H7 (cell line): ENCODE measurements at places on chromosomes 2 and 18.

DNA sequence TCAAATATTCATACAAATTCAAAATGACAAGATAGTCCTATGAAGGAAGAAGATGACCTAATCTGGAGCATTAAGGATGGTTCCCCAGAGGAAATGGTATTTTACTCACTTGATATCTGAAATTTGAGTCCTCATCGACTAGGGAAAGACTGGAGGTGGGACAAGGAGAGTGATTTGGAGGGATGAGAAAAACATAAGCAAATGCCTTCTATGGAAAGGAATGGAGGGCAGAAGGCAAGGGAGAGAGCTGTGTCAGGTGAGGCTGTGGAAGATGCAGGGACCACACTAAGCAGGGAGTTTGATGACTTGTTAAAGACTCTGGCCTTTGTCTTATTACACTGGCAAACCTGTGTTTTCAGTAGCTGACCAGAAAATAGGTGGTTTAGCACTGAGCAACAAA lies 38.4 kb downstream of the CALCRL start:
- no peak for DNase-seq

GRCh38 chr2:44510246-44510645 lies 148.5 kb downstream of the CAMKMT start:
- DNase-seq: no peak

GRCh38 chr2:105399207-105399861 lies 483 bp upstream of the FHL2 start:
- DNase-seq: peak; percentile 45

GRCh38 chr2:197425550-197425949 lies 9.3 kb downstream of the SF3B1 start:
- no peak for DNase-seq

DNA sequence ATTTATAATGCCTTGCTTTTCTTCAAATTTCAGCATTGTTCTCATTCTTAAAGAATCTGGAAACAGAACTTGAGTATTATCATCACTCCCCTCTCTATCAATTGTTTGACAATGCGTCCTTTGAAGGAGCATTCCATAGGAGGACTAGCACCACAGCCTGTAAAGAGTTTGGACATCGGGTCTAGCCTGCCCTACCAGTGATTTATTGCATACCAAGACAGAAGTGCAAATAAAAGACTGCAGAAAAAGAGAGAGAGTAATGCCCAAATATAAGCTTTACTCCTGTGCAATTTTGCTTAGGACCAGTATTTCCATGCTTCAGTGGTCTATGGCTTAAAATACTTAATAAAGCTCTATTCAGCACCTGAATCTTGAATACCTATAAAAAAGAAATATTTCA lies 55.4 kb upstream of the MAP2 start:
- DNase-seq: no peak

DNA sequence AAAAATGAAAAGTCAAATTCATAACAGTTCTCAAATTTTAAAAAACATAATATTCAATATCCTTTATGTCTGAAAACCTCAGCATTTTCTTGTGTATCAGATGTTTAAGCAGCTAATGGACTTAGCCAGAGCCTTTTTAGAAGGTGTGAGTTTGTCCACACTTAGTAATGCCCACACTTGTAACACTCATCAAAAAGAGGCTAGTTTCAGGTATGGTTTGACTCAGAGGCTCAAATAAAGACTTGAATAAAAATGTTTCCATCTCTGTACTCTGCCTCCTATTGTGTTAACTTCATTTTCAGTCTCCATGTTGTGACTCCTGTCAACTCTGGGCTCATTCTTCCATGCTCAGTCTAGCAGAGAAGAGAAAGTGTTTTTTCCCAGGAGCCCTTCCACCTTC lies 311.6 kb downstream of the IRS1 start:
- no peak for DNase-seq

DNA sequence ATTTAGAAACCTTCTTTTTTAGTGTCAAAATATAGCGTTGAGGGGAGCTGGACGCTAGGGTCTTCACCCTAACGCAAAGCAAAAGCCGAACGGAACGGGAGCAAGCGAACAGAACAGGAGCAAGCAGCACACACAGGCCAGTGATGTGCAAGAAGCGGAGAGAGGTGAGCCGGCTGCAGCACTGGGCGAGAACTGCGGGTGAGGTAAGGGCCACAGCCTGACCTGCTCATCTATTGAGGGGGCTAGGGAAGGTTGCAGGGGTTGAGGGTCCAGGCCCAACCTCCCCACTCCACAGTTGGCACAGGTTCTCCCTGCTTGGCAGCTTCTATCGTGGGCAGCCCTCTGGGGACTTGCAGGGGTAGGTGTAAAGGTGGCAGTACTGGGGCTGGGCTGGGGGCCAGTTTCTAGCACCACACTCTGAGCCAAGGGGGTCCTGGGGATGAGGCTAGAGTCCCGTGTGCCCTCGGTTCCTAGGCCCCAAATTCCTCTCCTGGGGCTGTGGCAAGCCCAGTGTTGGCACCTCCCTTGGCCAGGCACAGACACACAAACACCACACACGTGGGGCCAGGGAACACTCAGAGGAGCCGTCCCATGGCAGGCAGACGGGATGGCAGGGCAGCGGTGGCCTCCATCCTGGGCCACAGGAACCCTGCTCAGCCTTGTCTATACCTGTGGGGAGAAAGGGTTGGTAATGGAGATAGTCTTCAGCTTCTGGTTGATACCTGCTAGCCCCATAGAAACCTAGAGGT lies 1.2 kb upstream of the ABCB6 start:
- peak; percentile 53 for DNase-seq

DNA sequence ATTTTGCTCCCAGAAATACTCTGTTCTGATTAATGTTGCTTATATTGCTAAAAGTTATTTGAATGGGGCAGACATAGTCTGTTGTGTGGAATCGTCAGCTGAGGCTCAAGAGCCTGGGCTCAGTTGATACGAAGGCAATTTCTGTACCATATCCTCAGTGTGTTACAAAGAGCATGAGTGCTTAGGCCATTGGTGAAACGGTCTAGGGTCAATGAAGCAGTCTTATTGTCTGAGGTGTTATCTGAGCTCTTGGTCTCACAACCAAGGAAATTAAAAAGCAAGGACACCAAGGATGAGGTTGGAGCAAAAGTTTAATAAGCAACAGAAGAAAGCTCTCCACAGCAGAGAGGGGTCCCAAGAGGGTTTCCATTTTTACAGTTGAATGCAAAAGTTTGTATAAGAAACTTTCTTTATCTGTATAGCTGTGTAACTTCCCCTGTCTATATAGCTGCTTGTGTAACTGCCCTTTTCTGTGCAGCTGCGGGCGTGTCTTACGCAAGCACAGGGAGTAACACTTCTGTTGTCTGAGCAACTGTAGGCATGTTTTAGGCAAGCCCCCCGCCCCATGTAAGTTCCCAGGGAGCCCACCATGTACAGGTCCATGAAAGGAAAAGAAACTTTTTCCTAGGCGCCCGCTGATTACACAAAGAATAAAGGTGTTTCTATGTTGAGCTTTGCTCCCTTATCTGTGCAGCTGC lies 40.6 kb upstream of the DSC1 start:
- DNase-seq: no peak
